Activated T-cell treated with anti-CD3 and anti-CD28 coated beads for 24 hours (primary cell): ENCODE measurements at places on chromosomes 1 and 21.
A peak's percentile ranks its signal among the peaks of the same experiment; 100 is the strongest.

DNA sequence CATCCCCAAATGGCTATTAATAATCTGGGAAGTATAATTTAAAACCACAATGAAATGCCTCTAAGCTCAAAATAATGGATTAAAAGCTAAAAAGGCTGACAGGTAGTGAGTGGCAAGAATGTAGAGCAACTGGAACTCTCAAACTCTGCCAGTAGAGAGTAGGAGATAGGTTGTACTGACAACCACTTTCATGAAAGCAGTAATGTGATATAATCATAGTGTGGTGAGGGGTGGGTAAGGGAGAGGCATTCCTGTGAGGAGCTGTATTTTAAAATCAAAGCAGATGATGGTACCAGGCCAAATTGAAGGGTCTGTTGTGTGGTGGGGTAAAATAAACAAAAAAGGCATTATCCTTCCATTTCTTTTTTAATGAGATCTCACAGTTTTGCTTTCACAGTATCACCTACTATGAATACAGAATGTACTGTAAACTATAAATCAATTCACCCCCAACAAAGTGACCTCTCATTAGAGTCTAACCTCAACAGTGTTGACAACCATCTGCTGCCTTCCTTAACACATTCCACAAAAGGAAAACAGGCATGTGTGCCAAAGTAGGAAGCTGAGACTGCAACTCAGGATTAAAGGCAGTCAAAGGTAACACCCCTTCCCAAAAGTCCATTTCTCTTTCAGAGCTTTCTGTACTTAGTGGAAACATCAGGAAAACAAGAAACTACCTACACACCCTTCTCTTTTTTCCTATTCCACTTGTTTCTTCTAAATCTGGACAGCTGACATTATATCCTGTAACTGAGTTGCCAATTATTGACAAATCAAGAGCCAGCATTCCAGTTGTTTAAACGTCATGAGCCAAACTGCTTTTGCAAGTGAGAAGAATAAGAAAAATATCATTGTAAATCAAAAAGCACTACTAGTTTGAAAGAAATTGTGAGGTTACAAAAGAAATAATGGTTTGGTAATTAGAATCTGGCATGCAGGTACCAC, 130.8 kb downstream of the FAF1 start:
- DNase-seq, result no peak

GRCh38 chr21:43809853-43810504, 20.6 kb downstream of the RRP1 start:
- DNase-seq, result no peak

GRCh38 chr1:116495535-116495934, 75.3 kb downstream of the CD58 start:
- no peak for DNase-seq

DNA sequence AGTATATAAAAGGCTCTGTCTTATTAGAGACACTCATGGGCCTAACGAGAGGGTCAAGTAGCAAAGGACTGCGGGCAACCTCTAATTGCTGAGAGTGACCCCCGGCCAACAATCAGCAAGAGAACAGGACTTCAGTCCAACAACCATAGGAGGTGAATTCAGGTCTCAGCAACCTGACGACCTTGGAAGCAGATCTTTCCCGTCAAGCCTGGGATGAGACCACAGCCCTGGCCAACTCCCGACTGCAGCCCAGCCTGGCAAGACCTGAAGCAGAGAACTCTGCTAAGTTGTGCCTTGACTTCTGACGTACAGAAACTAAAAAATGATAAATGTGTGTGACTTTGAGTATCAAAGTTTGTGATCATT, 5.7 kb downstream of the ECHDC2 start:
- DNase-seq, result no peak

DNA sequence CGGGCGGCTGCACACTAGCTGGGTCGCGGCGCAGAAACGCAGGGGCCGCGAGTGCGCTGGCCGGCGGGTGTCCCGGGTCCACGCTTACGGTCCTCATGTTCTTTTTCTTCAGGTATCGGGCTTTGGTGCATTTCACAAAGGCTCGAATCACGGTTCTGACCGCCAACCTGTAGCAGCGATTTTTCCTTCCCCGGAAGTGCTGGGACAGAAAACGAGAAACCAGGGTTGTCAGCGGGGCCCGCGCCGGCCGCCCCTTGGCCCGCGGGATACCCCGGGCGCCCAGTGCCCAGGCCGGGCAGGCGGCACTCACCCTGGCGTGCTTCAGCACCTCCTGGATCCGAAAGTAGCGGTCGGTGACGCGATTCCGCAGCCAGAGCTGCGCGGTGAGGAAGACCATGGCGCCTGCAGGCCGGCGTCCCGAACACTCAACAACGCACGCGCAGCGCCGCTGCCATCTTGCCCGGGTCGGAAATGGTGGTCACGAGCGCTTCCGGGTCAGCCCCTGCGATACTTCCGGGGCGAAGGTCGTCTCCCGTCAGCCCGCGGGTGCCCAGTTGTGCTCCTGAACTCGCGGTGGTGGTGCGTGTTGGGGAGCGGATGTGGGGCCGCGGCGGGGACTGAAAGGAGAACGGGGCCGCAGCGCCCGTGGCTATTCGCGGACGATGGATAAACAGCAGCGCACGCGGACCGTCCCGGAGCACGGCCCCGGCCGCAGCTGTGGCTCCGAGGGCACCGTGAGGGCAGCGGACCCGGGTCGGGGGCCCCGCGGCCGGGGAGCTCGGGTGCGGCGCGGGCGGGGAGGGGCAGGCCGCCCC, at the start of gene MRPL20:
MRPL20 (minus strand) TSS at position 473 of the 815 bp plus-strand sequence; CDS start at position 397, 76 bp downstream.
- DNase-seq, result peak; percentile 95

DNA sequence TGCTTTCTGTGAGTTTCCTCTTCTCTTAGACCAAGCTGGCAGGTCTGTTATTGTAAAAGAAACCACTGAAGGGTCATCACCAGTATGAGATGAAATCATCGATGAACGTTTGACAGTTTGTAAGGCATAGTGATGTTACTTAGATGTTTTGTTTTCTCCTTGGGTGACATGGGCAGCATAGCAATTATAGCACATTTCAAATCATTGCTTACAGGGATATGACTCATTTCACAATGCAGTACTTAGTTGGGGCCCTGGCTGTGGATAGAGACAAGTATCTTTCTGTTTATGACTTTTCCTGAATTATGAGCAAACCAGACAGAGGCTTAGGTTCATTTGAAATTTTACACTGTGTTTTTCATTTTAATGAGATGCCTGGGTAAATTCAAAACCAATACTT, 313.0 kb downstream of the RWDD3 start:
- no peak for DNase-seq

- no peak for DNase-seq
Measured at GRCh38 chr1:112502826-112503225, 5.9 kb upstream of the WNT2B start.

GRCh38 chr1:193406901-193407300, 220.5 kb upstream of the B3GALT2 start:
- DNase-seq, result no peak

DNA sequence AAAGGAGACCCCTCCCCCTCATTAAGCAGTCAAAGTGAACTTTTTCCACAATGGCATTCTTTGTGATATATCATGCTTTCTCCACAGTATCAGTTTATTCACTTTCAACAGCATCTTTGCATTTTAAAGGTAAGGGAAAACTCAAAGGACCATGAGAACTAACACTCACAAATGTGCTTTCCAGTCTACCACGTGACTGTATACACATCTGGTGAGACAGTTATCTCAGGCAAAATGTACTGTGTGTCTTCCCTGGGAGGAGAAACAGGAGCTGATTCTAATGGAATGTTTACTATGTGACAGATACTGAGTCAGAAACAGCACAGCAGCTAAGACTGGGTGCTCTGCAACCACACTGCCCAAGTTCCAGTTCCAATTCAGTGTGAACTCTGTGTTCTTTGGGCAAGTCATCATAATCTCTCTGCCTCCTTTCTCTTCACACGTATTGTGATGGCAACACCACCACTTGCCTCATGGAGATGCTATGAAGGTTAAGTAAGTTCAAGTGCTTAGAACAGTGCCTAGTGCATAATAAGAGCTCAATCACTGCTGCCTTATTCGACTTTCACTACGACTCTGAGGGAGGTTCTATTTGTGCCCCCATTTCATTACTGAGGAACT, 79.0 kb downstream of the SLC45A1 start:
- DNase-seq, result peak; percentile 29

DNA sequence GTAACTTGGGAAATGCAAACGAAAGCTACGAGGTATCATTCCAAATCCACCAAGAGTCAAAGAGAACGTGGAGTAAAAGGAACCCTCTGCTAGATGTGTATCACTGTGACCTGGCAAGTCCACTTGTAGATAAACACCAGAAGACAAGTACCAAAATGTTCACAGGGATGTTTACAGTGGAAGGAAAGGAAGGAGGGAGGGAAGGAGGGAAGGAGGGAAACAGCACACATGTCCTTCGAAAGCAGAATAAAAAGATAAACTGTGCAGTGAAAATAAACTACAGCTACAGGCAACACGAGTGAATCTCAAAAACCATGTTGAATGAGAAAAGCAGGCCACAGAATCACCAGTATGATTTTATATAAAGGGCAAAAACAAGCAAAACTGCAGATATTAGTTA, 59.9 kb downstream of the TP53BP2 start:
- no peak for DNase-seq

- DNase-seq, result no peak
Measured at GRCh38 chr21:21226472-21226871, 228.3 kb downstream of the NCAM2 start.

- no peak for DNase-seq
Measured at GRCh38 chr1:2132222-2133038, 62.1 kb downstream of the FAAP20 start.
